Activated CD4-positive, CD25-positive, alpha-beta regulatory T cell treated with anti-CD3 and anti-CD28 coated beads, Interleukin-2, amount 50 U/mL, for 72 hours (primary cell): ENCODE measurements at places on chromosomes 16 and 17.
A peak's percentile ranks its signal among the peaks of the same experiment; 100 is the strongest.

- no peak for DNase-seq
Observed at GRCh38 chr17:10091046-10091445, 107.4 kb downstream of the GAS7 start.

GRCh38 chr16:87092958-87093357 is 224.2 kb downstream of the C16orf95 start:
- DNase-seq: no peak

GRCh38 chr17:39132192-39132610 is 19.2 kb downstream of the PLXDC1 start:
- no peak for DNase-seq

DNA sequence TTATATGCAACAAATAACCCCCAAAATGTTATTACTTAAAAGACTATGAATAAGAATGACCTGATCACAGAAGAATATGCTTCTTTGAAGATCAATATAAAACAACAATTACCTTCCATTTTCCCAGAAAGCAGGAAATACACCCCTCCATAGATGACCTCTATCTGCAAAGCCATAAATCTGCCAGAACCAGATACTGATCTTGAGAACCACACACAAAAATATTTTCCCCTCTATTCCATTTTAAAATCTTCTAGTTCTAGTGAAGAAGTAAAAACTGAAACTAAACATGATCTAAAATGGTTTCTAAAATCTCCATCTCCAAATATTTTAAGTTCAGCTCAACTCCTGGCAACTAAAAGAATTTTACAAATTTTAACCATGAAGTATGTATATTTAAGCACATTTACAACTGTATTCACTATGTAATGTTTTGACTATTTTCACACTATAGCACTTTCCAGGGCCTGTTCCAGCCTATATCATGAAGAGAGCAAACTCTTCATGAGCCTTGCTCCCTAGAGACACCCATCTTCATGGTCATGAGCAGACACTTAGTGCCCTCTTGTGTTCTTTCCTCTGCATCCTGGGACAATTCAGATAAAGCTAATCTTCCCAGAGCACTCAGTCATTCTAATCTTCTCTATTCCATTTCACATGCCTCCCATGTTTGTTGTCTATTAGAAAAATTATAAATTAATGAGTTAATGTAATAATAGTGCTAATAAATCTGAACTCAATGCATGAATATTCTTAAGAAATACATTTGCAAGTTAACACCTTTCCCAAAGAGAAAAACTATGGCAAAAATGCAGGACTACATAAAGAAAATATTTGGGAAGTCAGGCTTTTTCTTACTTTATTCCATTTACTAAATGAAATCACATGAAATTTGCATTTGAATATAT is 87.0 kb downstream of the HELZ start:
- DNase-seq: no peak

DNA sequence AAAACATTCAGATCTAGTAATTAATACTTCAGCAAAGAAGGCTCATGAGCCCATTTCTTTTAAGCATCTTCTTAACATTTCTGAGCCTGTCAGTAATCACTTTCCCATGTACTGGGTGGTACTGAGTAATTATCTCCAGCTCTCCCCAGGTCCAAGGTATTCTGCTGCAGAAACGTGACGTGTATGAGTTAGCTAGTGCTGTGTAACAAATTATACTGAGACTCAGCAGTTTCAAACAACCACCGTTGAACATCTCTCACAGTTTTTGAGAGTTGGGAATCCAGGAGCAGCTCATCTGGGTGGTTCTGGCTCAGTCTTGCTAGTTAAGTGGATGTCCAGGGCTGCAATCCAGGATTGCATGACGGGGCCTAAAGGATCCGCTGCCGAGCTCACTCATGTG is 25.2 kb downstream of the C16orf95 start:
- DNase-seq: no peak

DNA sequence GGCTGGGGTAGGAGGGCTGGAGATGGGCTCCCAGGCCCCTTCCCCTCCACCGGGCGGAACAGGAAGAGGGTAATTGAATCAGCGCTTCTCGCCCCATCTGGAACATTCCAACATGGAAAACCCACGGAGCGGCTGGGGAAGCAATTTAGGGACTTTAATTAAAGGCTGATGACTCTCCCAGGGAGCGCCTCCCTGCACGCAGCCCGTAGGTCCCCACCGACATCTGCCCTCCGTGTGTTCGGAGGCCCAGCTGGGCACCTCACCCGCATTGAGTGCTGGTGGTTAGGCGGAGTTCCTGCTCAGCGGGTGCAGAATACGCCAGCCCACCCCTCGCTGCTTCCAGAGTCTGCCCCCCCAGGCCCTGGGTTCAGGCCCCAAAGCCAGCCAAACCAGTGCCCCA is 10.0 kb downstream of the HS3ST6 start:
- DNase-seq: no peak

- no peak for DNase-seq
Observed at GRCh38 chr17:39664581-39665561, at the start of gene TCAP. Gene TCAP, plus strand, starts transcription at chr17:39665349. Its CDS starts 11 bp downstream, at chr17:39665360.

- no peak for DNase-seq
Observed at GRCh38 chr16:23952128-23952970, 116.6 kb downstream of the PRKCB start.

DNA sequence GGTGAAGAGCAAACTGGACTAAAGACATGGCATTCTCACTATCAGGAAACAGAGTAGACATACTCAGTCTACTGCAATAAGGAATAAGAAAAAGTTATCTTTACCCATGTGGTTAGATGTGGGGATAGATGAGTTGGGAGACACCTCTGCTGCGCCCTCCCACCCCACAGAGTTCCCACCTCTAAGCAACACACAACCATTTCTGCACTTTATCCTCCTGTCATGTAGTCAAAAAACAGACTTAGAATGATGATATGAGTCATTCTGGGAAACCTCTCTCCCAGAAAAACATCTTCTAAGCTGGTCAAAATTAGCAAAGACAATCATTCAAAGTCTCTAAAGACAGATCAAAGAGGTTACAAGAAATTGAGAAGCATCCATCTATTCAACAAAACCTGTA is 94.9 kb downstream of the CACNG1 start:
- DNase-seq: no peak

GRCh38 chr16:2205967-2206313 is 686 bp downstream of the MLST8 start:
- DNase-seq: no peak

DNA sequence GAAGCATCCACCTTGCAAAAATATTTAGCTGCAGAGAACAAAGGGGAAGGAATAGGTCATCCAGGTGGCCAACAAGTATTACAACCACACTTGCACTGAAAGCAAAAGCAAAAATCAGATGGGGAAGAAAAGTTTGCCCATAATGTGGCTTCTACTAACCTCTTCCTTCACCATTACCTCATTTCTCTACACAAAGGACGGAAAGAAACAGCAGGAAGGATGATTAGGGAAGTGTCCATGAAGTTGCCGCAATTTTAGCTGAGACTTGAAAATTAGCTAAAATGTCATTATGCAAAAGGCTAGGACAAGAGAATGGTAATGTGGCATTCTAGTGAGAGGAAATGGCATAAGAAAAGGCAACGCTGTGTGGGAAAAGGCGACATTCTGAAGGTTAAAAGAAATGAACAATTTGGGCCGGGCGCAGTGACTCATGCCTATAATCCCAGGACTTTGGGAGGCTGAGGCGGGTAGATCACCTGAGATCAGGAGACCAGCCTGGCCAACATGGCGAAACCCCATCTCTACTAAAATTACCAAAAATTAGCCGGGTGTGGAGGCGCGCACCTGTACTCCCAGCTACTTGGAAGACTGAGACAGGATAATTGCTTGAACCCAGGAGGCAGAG is 13.7 kb downstream of the KANSL1 start:
- no peak for DNase-seq

DNA sequence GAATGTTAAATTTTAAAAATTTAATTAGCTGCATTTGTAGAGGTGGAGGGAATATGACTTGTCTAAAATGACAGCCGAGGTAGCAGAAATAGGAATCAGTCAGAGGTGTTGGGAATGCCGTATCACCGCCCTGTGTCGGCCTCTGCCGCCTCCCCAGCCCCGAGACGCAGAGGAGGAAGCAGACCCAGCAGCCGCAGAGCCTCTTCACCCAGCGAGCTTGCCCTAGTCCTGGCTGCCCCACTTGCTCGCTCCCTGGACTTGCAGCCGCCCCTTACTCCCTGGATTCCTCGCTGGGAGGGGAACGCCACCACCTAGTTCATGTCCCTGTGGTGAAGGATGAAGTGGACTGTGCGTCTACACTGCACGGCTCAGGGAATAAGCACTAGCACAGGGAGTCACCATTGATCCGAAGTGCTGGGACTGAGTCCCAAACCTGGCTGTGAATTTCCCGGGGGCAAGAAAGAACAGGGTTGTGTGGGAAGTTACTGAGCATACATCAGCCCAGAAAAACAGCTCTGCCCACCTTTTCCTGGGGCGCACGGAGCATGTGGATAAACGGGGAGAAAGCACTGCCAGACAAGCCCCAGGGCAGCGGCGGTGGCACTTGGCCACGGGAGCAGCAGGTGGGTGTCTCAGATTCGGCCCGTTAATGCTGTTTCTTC is 76.8 kb downstream of the RPTOR start:
- DNase-seq: no peak

DNA sequence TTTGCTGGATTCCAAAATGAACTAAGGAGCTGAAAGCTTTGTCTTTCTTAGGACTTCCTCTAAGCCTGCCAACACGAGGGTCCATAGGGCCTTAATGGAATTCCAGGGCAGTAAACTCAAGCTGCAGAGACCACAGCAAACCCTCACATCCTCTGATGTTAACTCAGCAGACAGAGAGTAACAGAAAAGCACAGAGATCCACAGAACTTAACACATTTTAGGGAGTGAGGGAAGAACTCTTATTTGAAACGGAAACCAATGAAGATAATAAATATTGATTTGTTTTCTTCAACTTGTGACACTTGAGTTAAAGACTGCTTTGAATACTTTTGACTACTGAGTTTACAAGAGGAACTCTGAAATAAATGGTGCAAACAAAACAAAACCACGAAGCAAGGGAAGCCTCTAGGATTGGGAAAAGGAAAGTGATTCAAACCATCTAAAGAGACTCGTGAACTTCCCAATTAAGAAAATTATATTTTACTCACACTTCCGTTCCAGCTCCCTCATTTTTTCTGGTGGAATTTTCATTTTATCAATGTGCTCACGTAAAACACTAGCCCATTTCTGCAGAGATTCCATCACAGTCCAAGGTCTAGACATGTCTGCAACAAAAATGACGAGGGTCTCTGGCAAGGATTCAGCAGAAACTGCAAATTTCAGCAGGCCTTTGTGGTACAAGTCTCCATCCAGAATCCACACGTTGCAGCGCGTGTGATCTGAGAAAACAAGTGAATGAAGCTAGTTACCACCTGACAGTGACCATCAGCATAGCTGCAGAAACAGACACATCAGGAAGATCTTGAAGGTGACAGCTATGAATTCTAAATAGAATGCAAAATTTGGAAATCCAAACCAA is 9.2 kb downstream of the DYNC1LI2 start:
- DNase-seq: no peak

- DNase-seq: peak; percentile 74
Observed at GRCh38 chr16:69761983-69762813, at the start of gene WWP2. Gene WWP2, plus strand, starts transcription at chr16:69762332. Its CDS starts 24,679 bp downstream, at chr16:69787011.

DNA sequence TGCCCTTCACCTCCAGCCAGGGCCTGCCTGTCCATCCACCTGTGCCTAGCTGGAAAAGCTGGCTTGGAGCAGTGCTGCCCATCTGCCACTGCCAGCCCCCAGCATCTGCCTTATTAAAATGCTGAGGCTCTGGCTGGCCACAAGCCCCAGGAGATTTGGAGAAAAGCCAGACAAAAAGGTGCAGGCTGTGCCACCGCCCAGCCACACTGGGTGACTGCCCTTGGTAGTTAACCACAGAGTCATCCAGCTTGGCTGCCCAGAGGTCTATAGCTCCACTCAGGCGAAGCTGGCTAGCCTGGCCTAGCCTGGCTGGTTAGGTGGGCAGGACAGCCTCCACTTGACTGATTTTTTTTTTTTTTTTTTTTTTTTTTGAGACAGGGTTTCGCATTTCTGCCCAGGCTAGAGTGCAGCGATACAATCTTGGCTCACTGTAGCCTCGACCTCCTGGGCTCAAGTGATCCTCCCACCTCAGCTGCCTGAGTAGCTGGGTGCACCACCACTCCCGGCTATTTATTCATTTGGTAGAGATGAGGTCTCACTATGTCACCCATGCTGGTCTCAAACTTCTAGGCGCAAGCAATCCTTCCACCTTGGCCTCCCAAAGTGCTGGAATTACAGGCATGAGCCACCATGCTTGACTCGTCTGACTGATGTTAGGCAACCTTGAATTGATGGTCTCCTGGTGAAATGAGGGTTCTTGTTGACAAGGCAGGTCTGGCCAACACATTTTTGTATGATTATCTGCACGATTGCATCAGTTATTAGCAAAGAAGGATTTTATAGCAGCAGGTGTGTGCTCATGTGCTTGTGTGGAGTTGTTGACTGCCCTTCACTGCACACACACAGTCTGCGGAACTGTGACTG is 103.8 kb downstream of the RAB11FIP4 start:
- DNase-seq: no peak

- DNase-seq: no peak
Observed at GRCh38 chr16:47056688-47057629, 83.5 kb upstream of the DNAJA2 start.

DNA sequence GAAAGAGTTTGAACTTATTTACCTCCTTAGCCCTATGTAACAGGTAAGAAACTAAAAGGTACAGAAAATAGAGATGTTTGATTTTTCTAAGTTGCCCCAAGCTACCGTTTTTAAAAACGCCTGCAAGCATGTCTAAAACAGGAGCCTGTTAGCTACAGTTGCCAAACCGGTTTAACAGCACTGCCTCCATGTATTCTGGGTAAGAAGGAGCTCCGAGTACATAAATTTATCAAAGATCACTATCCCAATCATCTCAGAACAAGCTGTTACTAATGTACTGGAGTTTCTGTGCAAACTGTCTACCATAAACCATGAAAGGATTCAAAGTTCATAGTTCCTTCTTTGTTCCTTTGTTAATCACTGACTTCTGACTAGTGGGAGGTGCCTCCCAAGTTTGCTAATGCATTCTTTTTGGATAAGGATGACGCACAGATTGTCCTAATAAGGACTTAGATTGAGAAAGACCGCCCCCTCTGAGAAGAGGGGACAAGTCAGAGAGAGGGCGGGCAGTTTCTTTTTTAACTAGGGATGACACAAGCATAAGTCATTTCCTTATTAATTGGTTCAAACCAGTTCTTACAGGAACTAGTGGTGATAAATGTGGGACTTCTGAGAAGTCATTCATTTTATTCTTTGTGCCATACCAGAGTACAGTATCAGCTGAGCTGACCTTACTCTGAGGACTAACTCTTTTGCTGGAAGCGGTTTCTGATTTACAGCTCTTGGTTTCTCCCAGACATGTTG is 55.3 kb downstream of the TUBD1 start:
- DNase-seq: no peak
